ENCODE measurements at places on chromosomes 7 and 10.
A peak's percentile ranks its signal among the peaks of the same experiment; 100 is the strongest.

- no peak for DNase-seq
Observed at GRCh38 chr10:78905015-78905956, 163.5 kb upstream of the ZMIZ1 start.

- peak; percentile 72 for DNase-seq
Observed at GRCh38 chr7:111098011-111098925, 7.3 kb downstream of the LRRN3 start.

GRCh38 chr10:109467551-109467950 lies 455.8 kb downstream of the XPNPEP1 start:
- DNase-seq = no peak

GRCh38 chr7:151689196-151689971 lies 169.7 kb upstream of the RHEB start:
- DNase-seq = no peak

DNA sequence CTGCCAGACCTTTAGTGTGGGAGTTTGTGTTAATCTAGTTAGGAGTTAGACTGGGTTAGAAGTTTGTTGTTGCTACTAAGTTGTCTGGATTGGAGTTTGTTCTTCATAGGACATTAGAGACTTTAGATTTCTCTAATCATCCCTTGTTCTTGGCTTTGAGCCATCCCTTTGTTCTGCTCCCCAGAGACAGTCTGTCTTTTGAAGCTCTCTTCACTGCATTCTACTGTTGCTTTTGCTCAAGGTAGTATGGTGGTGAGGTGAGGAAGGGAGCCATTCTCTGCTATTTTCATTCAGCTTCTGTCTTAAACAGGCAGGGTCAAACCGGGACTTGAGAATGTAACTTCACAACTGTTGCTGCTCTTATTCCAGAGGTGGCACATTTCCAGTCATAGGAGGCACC lies 10.4 kb upstream of the TARP start:
- DNase-seq = no peak

DNA sequence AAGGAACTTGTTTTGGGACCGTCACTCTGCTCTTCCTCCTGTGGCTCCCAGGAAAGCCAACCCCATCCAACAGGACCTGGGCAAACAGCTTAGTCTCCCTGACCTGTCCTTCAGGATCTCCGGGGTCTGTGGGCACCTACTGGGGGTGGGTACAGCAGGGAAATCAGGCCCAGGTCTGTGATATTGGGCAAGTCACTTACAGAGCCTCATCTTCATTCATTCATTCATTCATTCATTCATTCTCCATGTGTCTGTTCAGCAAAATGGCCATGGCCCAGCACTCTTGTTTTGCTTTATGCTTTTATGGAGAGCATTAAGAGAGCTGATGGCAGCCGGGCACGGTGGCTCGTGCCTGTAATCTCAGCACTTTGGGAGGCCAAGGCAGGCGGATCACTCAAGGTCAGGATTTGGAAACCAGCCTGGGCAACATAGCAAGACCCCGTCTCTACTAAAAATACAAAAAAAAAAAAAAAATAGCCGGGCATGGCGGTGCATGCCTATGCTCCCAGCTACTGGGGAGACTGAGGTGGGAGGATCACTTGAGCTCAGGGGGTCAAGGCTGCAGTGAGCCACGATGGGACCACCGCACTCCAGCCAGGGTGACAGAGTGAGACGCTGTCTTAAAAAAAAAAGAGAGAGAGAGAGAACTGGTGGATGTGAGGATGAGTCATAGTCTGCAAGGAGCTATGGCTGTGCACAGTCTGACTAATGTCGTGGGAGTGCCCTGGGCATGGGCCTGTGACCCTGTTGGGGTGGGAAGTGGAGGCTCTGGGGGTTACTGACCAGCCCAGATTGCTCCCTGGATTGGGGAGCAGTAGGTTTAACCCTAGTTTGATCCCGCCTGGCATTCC lies 54.3 kb downstream of the CLIP2 start:
- DNase-seq = peak; percentile 15

DNA sequence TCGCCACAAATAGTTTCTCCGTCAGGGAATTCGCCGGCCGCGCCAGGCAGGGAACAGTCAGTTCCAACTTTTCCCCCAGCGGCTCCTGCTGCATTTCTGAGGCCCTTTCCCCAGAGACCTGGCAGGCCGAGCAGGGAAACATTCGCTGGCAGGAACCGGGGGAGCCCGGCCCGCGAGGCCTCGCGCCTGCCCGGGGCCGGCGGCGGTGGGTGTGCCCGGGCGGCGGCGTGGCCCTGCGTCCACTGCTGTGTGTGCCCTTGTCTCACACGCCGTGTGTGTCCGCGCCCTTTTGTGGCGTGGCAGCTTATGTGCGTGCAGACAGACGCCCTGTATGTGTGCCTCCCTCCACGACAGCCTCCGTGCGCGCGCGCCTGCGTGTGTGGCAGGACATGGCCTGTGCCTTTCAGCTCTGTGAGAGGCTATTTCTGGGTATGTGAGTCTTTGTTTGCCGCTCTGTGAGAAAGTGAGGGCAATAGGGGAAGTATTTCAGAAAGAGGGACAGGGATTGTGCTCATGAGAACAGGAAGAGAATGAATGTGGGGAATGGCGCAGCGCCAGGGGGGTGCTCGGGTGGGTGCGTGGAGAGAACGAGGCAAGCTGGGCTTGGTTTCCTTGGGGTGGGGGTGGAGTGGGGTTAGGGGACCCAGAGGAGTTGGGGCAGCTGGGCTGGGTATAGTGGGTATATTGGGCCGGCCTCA lies 689 bp upstream of the SMARCD3 start:
- peak; percentile 77 for DNase-seq

Measured in common myeloid progenitor, CD34-positive (primary cell).